Renal cortex interstitium (tissue), 15 donors: ENCODE measurements at places on chromosomes 3 and 15. TPM values are rescaled to one million over a fixed set of nuclear protein-coding genes. Genes with fewer than 3 reads are reported as not detected.

GRCh38 chr15:43975770-43976169, 149.0 kb downstream of the WDR76 start:
- DNase-seq, result no peak

DNA sequence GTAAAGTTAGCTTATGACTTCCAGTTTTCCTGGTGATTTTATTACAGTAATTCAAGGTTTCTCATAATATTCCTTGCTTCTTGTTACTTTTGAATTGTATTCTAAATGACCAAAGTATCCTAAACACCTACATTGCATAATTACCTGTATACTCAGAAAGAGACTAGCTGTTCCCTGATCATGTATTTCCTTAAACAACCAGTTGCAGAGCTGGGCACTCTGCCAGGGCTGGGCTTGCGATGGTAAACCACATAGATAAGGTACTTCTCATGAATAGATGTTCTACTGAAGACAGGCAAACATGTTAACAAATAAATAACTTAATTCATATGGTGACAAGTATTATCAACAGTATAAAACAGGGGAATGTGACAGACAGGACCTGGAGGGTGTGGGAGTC, 142.3 kb upstream of the WNT5A start:
- no peak for DNase-seq

Gene TRH
- 0.63 TPM for polyA plus RNA-seq

- DNase-seq, result no peak
Observed at GRCh38 chr15:92290359-92290992, 103.2 kb upstream of the ST8SIA2 start.

- no peak for DNase-seq
Observed at GRCh38 chr3:42130329-42131070, 39.3 kb downstream of the TRAK1 start.
